ENCODE measurements at places on chromosomes 11 and 22. TPM values are rescaled to one million over a fixed set of nuclear protein-coding genes. Genes with fewer than 3 reads are reported as not detected.

GRCh38 chr22:47672526-47672925 is 910.1 kb downstream of the TBC1D22A start:
- DNase-seq, result no peak

GRCh38 chr11:83609191-83609590 is 323.0 kb upstream of the CCDC90B start:
- no peak for DNase-seq

- peak; percentile 15 for DNase-seq
These were observed 6.7 kb upstream of the PKP3 start for GRCh38 chr11:387193-387793.

Gene OR52H1
- not detected for total RNA-seq

DNA sequence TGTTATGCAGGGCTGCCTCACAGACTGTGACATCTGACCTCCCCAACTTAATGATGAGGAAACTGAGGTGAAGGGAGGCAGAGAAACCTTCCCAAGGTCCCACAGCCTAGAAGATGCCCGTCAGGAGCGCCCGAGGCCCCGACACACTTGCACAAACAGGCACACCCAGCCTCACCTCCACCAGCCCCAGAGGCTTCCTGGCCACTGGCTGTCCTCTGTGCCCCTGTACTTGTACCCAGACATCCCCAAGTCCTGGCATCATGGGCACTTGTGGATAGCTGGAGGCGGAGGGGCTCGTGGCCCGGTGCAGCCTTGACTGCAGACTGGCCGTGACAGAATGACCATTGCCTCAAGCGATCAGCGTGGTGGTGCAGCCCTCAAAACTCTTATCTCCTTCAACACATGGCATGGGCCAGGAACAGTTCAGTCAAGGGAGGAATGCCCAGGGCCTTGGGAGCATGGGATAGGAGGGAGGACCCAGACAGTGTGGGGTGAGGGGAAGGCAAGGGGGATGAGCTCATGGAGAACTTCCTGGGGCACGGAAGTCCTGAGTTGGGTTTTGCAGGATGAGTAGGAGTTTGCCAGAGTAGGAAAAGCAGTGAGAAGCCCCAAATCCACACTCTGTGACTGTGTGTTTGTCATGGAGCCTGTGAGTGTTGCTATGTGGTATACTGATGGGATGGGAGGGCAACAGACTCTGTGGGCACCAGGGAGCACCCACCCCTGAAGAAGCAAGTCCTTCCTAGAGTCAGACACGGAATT is 25.8 kb upstream of the PPARA start:
- DNase-seq, result no peak

DNA sequence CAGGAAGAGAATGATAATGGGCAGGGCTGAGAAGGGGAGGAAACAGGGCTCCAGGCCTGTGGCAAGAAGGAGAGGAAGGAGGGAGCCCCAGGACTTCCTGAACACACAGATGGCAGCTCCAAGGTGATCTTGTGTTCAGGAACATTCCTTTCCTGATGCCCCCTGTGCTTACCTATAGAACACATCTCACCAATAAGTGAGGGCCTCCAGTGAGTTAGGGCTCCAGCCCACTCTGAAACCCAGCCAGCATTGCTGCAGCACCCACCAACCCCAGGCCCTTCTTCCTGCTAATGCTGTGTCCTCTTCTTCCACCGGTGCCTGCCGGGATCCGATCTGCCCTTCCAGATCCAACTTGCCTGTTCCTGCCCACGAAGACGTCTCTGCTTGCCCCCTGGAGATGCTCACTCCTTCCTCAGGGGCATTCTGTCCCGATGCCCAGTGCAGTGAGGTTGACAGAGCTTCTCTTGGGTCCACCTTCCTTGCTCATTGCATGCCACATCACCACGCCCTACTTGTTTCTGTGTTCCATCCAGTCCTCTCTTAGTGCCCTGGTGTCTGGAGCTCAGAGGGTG is 17.4 kb downstream of the ANKK1 start:
- no peak for DNase-seq

GRCh38 chr11:40338739-40339138 is 1120.7 kb downstream of the LRRC4C start:
- peak; percentile 60 for DNase-seq

Gene CRYAB
- 110 TPM for total RNA-seq

Gene CABP7
- total RNA-seq, result not detected

GRCh38 chr11:57126766-57127400 is 54.9 kb upstream of the LRRC55 start:
- DNase-seq, result no peak

DNA sequence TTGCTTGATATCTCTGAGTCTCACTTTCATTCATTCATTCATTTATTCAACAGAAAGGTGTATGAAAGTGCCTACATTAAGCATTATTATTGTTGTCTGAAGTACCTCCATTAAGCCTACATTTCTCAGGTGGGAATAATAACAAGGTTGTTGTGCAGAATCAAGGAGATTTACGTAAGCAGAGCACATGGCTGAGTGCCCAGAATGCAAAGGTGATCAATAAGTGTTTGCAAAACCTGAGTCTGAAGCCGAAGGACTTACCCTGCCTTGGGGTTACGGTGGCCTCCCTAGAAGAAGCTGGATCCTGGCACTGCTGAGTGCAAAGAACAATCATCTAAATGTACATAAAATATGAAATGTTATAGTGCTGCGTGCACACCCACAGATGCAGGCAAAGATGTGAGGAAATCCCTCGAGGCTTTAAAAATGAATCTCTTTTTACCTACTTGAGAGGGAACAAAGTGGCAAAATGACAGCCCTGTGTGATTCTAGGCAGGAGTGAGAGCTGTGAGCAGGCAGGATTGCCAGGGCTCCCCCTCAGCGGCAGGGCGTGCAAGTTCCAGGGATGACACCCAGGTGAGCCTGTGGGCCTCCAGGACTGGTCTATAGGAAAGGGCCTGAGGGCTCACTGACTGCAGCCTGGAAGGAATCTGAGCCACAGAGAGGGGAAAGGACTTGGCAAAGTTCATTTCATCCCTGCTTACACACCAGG is 133.1 kb upstream of the TBCEL start:
- DNase-seq, result no peak

DNA sequence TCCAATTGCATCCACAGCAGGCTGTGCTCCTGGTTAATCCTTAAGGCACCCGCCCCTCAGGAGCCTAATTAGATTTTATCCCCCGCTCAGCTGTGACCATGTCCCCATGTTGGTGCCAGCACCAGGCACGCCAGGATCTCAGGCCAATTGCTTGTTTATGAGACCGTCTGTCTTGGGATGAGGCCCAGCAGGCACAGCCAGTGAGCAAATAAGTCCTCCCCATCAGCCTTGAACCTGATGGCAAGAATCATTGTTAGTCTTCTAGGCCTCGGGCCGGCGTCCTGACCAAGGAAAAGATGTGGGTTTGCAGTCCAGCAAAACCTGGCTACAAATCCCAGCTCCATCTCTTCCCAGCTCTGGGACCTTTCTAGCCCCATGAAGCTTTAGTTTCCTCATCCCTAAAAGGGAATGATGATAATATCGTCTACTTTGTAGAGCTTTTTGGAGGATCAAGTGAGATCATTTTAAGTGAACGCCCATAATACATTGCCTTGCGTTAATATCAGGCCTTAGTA is 57.3 kb downstream of the TP53I11 start:
- DNase-seq, result no peak

GRCh38 chr22:30866216-30866615 is 102.4 kb downstream of the MORC2 start:
- DNase-seq, result no peak

GRCh38 chr11:99548264-99548663 is 527.5 kb downstream of the CNTN5 start:
- DNase-seq, result no peak

DNA sequence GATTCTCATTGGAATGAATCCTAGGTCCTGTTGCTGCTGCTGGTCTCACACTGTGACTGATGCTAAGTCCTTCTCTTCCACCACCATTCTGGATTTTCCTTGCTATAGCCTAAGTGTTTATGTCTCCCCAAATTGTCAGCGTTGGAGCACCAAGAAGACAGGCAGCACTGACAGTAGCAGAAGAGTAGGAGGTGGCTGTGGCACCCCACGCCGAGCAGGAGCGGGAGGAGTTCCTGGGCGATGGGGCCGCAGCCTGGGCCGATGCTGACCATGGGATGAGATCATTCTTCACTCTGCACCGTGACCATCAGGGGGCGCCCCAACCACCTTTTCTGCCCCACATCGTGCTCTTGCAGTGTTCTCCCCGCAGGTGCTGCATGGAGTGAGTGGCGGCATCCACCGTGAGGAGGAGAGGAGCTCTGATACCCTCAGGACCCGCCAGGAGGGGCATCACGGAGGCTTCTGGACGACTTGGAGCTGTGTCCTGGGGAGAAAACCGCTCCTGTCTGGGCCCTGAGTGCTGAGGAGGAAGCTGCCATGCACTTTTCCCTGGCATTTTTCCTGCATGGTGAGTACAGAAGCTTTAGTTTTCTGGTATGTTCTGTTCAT is 57.0 kb downstream of the LRRC74B start:
- peak; percentile 66 for DNase-seq

- DNase-seq, result no peak
These were observed 151.9 kb downstream of the CACNA1I start for GRCh38 chr22:39722501-39722900.

DNA sequence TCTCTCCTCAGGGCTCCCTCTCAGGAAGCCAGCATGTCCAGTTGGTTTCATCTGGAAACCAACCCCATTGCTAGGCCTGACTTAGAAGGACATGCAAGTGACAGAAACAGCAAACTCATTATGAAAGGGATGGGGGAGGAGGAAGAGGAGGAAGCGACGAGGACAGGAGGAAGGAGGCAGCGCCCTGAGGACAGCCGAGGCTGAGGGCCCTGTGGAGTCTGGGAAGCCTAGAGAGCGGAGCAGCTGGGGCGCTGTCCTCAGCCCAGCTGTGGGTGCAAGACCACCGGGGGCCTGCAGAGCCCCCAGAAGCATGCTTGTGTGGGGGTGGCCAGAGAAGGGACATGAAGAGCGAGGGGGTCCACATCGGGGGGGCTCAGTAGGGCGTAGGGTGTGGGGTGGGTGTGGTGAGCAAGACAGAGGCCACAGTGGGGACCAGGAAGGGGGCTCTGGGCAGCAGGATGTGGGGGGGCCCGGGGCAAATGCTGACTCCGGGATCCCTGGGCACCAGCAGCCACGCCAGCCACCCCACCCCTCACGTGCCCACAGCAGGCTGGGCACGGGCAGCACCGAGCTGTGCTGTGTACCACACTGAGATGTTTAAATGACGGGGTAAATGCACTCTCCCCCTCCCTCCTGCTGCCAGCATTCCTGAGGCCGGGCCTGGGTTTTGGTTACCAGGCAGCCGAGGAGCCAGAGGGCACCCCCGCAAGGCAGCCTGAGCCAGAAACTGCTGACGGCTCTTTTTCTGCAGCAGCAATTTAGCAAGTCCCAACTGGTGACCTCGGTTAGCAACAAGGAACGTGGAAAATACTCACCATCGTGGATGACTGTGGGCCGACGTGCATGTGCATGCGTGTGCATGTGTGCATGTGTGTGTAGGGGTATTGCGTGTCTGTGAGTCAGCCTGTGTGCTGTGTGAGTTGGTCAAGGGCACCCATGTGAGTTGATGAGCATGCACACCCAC is 82.7 kb upstream of the LINC01488 start:
- no peak for DNase-seq

- no peak for DNase-seq
These were observed 89.0 kb downstream of the OPCML start for GRCh38 chr11:133443206-133443747.

DNA sequence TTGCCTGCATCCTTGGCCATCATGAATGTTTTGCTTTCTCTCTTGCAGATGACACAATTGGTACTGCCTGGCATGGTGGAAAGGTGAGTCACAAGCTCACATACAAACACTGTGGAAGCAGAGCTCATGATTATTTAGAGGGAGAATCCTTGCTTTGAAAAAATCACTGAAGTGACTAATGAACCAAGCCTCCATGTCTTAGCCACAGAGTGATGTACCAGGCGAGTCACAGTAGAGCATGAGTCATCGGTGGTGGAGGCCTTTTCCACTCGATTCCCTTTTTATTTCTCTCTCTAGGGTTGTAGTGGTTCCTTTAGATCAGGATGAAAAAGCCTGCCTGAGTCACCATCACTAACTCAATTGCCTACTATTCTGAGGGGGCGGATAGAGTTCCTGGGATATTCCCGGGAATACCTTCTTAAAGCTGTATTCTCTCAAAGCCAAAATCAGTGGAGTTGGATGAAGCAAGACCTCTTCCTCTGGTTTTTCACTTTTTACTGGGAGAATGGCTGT is 49.6 kb upstream of the ALKBH3 start:
- peak; percentile 100 for DNase-seq

DNA sequence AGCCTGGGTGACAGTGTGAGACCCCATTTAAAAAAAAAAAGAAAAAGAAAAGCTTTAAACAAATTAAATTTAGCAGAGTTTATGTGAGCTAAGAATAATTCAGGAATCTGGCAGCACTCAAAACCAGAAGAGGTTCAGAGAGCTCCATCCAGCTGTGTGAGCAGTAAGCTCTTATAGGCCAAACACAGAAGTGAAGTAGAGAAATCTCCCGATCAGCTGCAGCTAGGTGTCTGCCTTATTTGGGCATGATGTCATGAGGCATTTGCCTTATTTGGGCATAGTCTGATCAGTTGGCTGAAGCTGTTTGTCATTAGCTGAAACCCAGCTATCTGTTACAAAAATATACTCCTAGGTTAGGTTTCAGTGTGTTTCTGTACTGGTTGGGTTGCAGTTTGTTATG is 8.2 kb downstream of the MS4A15 start:
- DNase-seq, result no peak

GRCh38 chr22:49951986-49952896 is 8.3 kb upstream of the PIM3 start:
- peak; percentile 75 for DNase-seq

Measured in HFFc6 (cell line).